CD8-positive, alpha-beta memory T cell (primary cell): ENCODE measurements at places on chromosomes 5 and 9. TPM values are rescaled to one million over a fixed set of nuclear protein-coding genes. Genes with fewer than 3 reads are reported as not detected.

The TMEM215 gene
- total RNA-seq, result not detected

The OR13C3 gene
- not detected for total RNA-seq

The NUTM2F gene
- not detected for total RNA-seq

The NR5A1 gene
- total RNA-seq, result not detected

The KIF24 gene
- 6.0 TPM for total RNA-seq

The PCDHA9 gene
- not detected for total RNA-seq

The EXD3 gene
- 6.6 TPM for total RNA-seq

The NXNL2 gene
- not detected for total RNA-seq

The PRDM12 gene
- not detected for total RNA-seq

The AGXT2 gene
- total RNA-seq, result not detected

The PDLIM4 gene
- total RNA-seq, result 1.4 TPM

The GABRA6 gene
- total RNA-seq, result not detected

The BSPRY gene
- 1.4 TPM for total RNA-seq

The KIAA1958 gene
- total RNA-seq, result 6.4 TPM
